Suprapubic skin (tissue), 4 donors: ENCODE measurements at places on chromosomes 11 and 22. TPM values are rescaled to one million over a fixed set of nuclear protein-coding genes. Genes with fewer than 3 reads are reported as not detected.

The IL10RA gene
- total RNA-seq: 2.9 TPM

The TMA7B gene
- total RNA-seq: not detected

The PLXNB2 gene
- total RNA-seq: 231 TPM

The HOATZ gene
- total RNA-seq: not detected

The MYOD1 gene
- not detected for total RNA-seq

The FAM180B gene
- 2.3 TPM for total RNA-seq

The DLG2 gene
- total RNA-seq: 40.6 TPM

The OR9Q1 gene
- total RNA-seq: not detected

- H3K27ac ChIP-seq: peak overlapping the region; percentile 55
- no peak for DNase-seq
- H3K36me3 ChIP-seq: no peaks in the 10 kb centered on the region
- peaks cover 4% of the 10 kb centered on the region for H3K27me3 ChIP-seq
- H3K4me1 ChIP-seq: peaks cover 41% of the 10 kb centered on the region
Observed at GRCh38 chr22:44363980-44364750, 51.4 kb upstream of the SHISAL1 start.

DNA sequence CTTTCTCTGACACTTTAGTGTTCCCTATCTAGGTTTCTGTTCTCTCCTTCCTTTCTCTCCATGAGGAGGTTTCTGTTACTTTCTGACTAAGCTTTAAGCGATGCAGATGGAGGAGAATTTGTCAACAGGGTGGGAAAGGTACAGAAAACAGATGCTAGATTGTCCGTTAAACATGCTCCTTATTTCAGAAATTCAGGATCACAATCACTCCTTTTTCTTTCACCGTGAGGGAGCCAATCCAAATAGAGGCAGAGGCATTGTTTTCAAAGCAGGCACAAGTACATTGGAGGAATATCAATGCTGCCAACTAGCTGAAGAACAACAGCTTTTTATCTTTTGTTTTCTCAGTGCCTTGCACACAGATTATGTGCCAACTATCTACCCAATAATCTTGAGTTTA, 215.7 kb upstream of the FOLH1 start:
- H3K4me1 ChIP-seq: no peaks in the 10 kb centered on the region
- DNase-seq: no peak
- no peaks in the 10 kb centered on the region for H3K27me3 ChIP-seq
- no peak overlapping the region for H3K4me3 ChIP-seq

GRCh38 chr22:20423906-20424551, 13.6 kb downstream of the SCARF2 start:
- H3K27ac ChIP-seq: peak overlapping the region; percentile 35
- peaks cover 45% of the 10 kb centered on the region for H3K4me1 ChIP-seq
- no peak overlapping the region for H3K4me3 ChIP-seq
- H3K36me3 ChIP-seq: peaks cover 8% of the 10 kb centered on the region

GRCh38 chr22:36377022-36377631, 10.6 kb downstream of the MYH9 start:
- peak overlapping the region; percentile 3 for H3K27ac ChIP-seq
- no peaks in the 10 kb centered on the region for H3K36me3 ChIP-seq
- H3K4me1 ChIP-seq: peaks cover 95% of the 10 kb centered on the region
- H3K27me3 ChIP-seq: no peaks in the 10 kb centered on the region
- no peak overlapping the region for H3K4me3 ChIP-seq

GRCh38 chr11:100821198-100821597, 134.1 kb downstream of the ARHGAP42 start:
- H3K4me3 ChIP-seq: no peak overlapping the region
- DNase-seq: no peak
- peak overlapping the region; percentile 23 for H3K27ac ChIP-seq
- no peaks in the 10 kb centered on the region for H3K27me3 ChIP-seq

DNA sequence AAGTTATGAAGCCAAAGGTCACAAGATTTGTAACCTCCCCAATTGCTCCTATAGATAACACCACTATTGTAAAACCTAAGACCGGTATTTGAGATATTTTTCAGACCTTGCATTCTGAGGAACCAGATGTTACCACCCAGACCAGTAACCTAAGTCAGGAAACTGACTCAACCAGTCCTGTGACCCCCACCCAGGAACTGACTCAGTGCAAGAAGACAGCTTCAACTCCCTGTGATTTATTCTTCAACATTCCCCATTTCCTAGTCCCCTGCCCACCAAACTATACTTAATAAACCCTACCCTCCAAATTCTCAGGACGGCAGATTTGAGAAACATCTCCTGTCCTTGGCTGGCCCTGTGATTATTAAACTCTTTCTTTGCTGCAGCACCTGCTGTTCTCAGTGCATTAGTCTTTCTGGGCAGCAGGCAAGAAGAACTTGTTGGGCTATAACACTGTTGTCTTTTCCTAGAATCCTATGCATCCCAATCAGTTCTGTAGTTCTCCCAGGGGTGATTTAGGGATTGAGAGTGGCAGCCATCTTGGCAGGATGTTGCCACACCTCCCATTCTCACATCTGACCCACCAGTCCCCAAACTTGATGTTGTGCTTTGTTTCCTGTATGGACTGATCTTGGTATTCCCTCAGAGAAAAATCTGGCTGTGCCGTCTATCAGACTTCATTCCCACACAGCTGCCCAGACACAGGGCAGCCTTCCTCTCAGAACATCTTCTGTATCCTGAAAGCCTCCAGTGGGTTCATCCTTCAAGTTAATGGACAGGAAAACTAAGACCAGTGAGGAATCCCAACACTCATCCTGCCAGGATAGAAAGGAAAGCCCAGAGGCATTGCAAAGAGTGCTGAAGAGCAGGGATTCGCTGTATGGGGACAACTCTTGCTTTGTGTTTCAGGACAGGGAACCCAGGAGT, 104.0 kb downstream of the PDE2A start:
- DNase-seq: no peak
- H3K4me3 ChIP-seq: no peak overlapping the region
- H3K4me1 ChIP-seq: no peaks in the 10 kb centered on the region
- no peaks in the 10 kb centered on the region for H3K36me3 ChIP-seq
- no peak overlapping the region for H3K27ac ChIP-seq

GRCh38 chr22:25352294-25352680, 132.8 kb downstream of the CRYBB2 start:
- no peaks in the 10 kb centered on the region for H3K4me1 ChIP-seq
- H3K4me3 ChIP-seq: no peak overlapping the region
- peak; percentile 26 for DNase-seq
- H3K36me3 ChIP-seq: peaks cover 56% of the 10 kb centered on the region

GRCh38 chr11:117884994-117885393, 8.5 kb upstream of the FXYD6 start:
- H3K27me3 ChIP-seq: peaks cover 7% of the 10 kb centered on the region
- no peak overlapping the region for H3K4me3 ChIP-seq
- H3K36me3 ChIP-seq: no peaks in the 10 kb centered on the region
- peaks cover 15% of the 10 kb centered on the region for H3K4me1 ChIP-seq
- DNase-seq: no peak

GRCh38 chr22:24926428-24926725, 20.1 kb downstream of the LHFPL7 start:
- no peaks in the 10 kb centered on the region for H3K36me3 ChIP-seq
- no peak overlapping the region for H3K4me3 ChIP-seq
- no peak overlapping the region for H3K27ac ChIP-seq
- DNase-seq: no peak
- H3K27me3 ChIP-seq: peaks cover 6% of the 10 kb centered on the region
- H3K4me1 ChIP-seq: no peaks in the 10 kb centered on the region
